ENCODE measurements at places on chromosomes 3 and 15.

- ATAC-seq = no peak
Measured at GRCh38 chr3:297585-297984, 101.0 kb downstream of the CHL1 start.

DNA sequence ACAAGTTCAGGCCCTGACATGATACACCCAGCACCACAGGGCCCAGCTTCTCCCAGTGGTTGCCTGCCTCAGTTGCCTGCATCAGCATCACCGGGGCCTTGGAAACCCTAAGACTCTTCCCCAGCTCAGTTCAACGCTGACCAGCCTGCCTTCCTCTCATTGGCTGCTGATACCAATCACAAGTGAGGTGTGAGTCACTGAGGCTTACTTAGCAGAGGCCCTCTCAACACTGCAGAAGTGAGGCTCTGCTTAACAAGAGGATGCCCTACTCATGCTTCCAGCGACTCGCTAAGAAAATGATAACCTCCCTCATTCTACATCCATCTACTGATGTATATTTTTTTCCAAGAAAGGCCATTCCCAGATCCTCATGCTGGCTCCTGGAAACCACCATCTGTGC, 151.9 kb downstream of the ADAMTS17 start:
- ATAC-seq = no peak

DNA sequence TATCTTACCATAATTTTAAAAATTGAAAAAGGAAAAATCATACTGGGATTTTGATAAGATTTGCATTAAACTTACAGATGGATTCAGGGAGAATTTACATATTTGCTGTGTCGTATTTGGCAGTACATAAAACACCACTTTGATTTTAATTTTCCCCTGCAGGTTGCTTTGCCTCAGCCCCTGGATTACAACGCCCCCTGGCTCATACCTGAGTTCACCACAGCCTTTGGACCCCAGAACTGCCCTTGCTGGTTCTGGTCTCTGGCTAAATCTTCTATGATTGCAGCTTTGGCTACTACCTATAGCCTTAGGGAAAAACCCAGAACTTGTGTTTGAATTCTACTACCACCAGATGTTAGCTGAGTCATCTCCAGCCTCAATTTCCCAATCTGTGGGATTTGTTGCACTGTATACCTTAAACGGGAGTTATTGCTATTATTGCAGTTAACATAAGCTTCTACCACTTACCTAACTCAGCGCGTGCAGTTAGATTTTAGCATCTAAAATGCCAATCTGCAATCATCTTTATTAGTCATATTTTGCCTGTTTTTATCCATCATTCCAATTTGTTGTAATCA, 315.7 kb upstream of the GADL1 start:
- no peak for ATAC-seq

DNA sequence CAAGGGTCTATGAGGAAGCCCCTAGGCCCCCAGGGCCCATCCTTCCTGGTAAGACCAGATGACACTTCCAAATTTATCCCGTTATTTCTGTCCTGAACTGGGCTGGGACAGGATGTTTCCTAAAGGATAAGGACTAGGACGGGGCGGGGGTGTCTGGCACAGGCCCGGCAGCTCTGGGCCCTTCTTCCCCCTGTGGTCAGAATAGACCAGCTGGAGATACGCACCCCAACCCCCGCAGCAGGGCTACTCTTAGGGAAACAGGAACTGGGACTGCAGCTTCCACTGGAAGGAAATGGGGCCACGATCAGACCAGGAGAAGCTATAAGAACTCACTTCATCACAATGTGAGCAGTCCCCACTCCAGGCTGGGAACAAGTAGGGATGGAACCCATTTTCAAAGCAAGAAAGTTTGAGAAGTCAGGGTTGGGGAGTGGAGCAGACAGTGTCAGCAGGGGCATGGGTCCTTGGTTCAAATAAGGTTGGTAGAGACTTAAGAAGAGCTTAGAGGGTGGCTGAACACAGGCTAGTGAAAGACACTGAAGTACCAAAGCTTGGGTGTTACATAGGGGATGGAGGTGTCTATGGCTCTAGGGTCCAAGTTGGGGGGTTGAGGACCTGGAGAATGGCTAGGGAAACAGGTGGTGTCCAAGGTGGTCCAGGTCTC, 1.1 kb downstream of the NCKIPSD start:
- no peak for ATAC-seq

GRCh38 chr3:171749124-171749523, 61.2 kb downstream of the PLD1 start:
- ATAC-seq = no peak

- no peak for ATAC-seq
Measured at GRCh38 chr3:72086042-72086742, 301.2 kb upstream of the PROK2 start.

- no peak for ATAC-seq
Measured at GRCh38 chr3:151201051-151201730, 1.8 kb downstream of the GPR171 start.

DNA sequence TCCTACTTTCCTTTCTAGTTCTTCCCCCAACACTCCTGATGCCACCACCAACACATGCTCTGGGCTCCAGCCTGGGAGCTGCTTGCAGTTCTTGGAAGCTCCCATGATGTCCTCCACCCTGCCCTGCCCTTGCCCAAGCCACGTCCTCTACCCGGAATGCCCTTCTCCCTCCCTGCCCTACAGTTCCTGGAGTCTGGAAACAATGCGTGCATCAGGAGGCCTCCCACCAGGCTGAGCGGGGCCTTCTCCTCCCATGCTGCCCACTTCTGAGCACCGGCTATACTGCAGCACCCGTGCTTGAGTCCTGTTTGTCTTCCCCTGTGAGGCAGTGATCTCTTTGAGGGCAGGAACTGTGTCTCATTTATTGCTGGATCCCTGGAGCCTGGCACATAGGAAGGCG, 44.6 kb downstream of the DGKG start:
- no peak for ATAC-seq

GRCh38 chr15:43762824-43763223, 13.9 kb downstream of the ELL3 start:
- ATAC-seq = no peak

- ATAC-seq = peak; percentile 17
Measured at GRCh38 chr3:126983276-126983652, 349 bp downstream of the PLXNA1 start.

- ATAC-seq = no peak
Measured at GRCh38 chr15:38740206-38740605, 175.6 kb upstream of the RASGRP1 start.

DNA sequence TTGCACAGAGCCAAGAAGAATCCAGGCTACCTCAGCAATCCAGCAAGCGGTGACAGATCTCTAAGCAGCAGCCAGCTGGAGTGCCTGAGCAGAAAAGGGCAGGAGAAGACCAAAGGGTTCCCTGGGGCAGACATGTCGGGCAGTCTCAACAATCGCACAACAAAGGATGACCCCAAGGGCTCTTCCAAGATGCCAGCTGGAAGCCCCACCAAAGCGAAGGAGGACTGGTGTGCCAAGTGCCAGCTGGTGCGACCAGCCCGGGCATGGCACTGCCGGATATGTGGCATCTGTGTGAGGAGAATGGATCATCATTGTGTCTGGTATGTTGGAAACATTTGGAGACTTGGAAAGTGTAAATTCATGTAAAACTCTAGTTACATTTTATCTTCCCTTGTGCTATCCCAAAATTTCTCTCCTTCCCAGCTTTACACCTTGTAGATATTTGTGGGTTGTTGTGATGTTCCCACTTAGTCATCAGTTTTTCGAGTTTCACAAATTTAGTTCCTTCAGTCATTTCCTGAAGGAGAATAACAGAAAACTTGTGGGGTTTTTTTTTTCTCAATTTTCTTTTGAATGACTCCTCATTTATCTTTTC, 6.4 kb downstream of the ZDHHC23 start:
- ATAC-seq = no peak

Data from stimulated activated memory B cell treated with anti-CD40 and anti-IgM and Interleukin-4, amounts not matched to agents 10 μg/mL and 1 μg/mL and 100 μg/mL, for 72 hours (primary cell).